Kidney tubule cell (primary cell): ENCODE measurements at places on chromosomes 12 and 14.

GRCh38 chr12:1937481-1938224 lies 19.2 kb upstream of the CACNA2D4 start:
- no peak for DNase-seq

GRCh38 chr12:89552376-89552775 lies 26.5 kb upstream of the POC1B start:
- DNase-seq: peak; percentile 35

DNA sequence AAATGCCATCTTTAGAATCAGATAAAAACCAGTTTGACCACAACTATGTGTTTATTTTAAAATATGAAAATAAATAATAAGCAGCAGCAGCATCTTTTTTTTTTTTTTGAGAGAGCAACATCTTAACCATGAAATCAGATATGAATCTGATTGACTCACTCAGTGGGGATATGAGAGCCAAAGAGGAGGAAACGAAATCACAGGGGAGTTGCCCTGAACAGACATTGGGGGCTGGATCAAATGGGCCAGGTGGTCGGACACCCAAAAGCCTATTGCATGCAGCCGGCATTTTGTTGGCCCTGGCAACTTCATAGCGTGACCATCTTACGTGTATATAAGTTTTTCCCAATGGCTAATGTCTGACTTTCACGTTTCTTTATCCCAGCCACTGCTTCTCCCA lies 321.1 kb downstream of the NPAS3 start:
- DNase-seq: no peak

- DNase-seq: no peak
These were observed 19.5 kb downstream of the CCDC88C start for GRCh38 chr14:91397965-91398591.

DNA sequence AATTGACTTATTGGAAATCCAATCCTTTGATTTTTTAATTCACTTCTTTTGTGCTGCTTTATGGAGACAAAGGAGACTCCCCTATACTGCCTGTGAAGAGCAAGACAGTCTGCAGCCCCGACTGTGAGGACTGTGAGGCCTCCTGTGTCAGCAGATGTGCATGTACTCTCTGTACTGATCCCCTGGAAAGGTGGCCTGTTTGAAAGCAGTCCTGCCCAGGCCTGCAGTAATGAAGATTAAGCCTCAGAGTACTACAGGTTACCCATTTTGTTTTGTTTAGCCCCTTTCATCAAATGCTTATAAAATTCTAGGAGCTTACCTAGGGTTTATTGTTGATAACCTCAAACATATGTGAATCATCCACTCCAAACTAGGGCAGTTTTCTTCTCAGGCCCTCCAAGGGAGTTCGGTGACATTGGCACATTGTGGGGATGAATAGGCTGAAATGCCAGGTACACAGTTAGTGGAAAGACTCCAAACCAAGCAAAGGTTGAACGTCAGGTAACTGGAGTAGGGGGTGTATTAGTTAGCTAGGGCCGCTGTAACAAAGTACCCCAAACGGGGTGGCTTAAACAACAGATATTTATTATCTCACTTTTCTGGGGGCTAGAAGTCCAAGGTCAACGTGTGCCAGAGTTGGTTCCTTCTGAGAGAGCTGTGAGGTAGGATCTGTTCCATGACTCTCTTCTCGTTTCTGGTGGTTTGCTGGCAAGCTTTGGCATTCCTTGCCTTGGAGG lies 208.7 kb upstream of the BCL2L14 start:
- DNase-seq: no peak

GRCh38 chr12:52900166-52900895 lies 4.5 kb downstream of the KRT8 start:
- DNase-seq: no peak

DNA sequence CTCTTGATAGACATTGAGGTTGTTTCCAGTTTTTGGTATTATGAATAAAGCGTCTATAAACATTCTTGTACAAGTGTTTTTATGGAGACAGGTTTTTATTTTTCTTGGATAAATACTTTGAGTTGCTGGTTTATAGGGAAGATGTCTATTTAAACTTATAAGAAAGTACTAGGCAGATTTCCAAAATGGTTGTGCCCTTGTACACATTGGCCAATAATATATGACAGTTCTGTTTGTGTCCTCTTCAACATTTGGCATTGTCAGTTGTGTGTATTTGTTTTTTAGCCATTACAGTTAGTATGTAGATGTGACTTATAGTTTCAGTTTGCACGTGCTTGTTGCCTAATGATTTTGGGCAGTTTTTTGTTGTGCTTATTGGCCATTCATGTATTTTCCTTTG lies 42.1 kb downstream of the VRK1 start:
- DNase-seq: no peak

GRCh38 chr14:65824285-65824977 lies 411.9 kb downstream of the FUT8 start:
- peak; percentile 73 for DNase-seq

- no peak for DNase-seq
These were observed 188.1 kb downstream of the DPY19L2 start for GRCh38 chr12:63480186-63480585.

DNA sequence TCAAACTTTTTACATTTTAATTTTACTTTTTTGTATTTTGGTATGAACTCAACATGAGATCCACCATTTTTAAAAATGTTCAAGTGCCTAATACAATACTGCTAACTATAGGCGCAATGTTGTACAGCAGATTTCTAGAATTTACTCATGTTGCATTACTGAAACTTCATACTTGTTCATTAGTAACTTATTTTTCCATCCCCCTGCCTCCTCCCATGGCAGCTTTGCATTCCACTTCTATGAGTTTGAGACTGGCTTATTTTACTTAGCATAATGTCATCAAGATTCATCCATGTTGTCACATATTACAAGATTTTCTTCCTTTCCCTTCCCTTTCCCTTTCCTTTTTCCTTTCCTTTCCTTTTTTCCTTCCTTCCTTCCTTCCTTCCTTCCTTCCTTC lies 825.9 kb downstream of the SLC16A7 start:
- peak; percentile 72 for DNase-seq

- DNase-seq: no peak
These were observed 11.5 kb downstream of the ISCA2 start for GRCh38 chr14:74504874-74505720.

- DNase-seq: no peak
These were observed 38.8 kb downstream of the IFT43 start for GRCh38 chr14:76024211-76024907.

DNA sequence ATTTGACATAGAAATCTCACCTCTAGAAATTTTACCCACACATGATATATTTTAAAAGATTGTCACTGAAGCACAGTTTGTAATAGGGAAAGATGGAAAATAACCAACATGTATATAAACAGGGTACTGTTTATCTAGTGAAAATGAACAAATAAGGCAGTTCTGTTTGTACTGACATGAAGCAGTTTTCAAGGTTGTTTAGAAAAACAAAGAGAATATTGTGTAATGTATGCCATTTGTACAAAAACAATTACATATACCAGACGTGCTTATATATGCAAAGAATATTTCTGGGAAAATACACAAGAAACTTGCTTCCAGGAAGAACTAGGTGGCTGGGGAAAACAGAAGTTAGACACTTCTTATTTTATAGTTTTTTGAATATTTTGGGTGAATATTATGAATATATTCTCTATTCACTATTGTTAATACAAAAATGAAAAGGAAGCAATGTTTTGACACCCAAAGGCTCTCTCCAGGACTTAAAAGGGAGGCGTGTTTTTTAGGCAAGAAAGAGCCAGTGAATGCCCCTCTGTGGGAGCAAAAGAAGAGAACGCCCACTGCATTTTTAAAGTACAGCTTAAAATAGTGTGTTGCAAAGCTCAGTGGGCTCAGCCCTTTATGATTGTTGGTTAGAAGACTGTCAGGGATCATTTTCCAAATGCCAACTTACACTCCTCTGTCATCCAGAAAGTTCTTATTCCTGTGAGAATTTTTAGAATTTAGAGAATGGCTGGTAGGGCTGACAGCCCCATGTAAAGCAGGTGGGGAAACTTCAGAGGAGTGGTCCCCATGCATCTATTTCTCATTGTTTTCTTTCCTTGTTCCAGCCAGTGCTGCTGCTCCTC lies 59.6 kb upstream of the FERMT2 start:
- no peak for DNase-seq

DNA sequence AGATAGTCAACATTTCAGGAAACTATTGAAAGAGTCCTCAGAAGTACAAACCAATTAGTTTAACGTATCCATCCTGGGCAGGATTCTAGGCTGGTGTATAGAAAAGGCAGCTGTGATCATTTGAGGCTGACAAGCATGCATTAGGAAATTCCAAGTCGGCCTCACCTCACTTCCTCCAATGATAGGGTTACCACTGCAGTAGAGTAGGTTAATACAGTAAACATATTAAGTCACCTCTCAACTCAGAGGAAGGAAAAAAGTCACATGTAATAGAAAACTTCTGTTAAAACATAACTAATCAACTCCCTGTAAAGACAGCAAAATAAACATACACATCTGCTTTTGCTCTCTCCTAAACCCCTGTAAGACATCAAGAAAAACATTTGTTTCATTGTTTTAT lies 33.5 kb downstream of the MED13L start:
- DNase-seq: peak; percentile 81

- DNase-seq: no peak
These were observed 57.2 kb upstream of the FICD start for GRCh38 chr12:108457734-108458361.

DNA sequence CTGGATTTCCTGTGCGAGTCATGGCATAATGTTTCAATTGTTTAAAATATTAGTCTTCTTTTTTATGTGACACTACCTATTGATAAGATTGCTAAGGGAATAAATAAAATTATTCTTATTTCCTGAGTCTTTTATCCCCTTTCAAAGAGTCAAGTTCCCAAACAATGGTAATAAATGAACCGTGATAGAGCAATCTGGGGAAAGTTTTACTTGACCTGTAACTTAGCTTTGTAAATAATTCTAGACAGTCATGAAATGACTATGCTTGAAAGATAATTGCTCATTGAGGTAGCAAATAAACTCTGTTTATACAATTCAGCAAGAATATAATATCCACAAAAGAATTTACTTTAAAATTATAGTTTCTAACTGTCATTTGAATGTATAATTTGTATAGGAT lies 82.1 kb downstream of the TSPAN8 start:
- no peak for DNase-seq

DNA sequence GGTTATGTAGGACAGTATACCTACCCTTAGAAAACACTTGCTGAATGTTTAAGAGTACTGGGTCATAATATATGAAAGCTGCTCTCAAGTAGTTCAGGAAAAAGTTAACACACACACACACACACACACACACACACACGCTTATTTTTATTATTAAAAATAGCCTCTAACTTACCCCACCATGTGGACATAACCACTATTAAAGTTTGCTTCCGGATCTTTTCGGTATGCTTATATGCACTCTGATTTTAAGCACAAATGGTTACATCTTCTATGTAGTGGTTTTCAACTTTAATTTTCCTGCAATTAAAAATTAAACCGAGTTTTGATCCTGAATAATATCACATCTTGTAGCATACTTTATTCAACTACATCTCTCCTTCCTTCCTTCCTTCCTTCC lies 84.9 kb upstream of the TRAF3 start:
- DNase-seq: no peak

DNA sequence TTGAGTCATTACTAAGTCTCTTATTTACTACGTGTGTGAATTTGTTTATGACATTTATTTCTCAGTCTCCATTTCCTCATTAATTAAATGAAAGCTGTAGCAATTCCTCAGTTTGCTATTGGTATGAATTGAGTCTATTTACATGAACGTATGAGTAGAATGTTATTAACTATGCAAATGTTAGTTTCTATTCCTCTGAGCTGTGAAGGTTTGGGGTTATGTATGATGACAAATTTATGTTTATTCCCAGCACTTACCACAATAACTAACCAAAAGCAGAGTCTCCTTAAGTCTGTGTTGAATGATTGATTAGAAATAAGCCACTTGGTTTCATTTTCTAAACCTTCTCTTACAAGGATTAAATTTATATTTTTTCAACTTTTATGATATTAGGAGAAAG lies 1340.9 kb downstream of the FSCB start:
- no peak for DNase-seq

- peak; percentile 35 for DNase-seq
These were observed 165.9 kb downstream of the ETV6 start for GRCh38 chr12:11815397-11815796.

GRCh38 chr12:78799649-78800048 lies 64.9 kb upstream of the SYT1 start:
- no peak for DNase-seq

DNA sequence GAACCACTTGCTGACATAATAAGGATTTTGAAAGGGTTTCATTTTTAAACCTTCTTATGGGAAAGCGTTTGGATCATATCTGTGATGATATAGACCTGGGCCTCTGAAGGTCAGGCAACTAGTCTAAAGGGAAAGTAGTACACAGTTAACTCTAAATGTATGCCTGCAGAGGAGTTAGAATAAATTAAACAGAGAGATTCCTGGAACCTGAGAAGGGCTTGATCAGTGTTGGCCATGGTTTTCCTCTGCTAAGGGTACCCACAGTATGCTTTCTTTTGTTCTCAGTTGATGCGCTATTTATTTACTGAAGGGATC lies 14.4 kb upstream of the POLR3B start:
- no peak for DNase-seq

DNA sequence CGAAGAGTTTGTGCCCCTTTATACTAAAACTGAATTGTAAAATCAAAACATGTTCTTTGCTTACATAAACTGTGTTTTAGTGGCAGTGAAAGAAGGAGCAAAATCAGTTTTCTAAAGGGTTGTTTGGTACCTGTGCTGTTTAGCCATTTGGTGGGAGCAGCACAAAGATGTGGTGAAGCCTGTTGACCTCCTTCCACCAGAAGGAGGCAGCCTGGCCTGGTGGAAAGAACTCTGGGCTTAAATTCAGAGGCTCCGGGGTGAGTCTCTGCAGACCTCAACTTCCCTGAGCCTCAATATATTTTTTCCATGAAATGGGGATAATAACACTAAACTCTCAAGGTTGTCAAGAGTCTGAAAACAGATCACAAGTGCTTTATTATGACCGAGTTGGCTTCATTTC lies 502.5 kb downstream of the VRK1 start:
- no peak for DNase-seq

DNA sequence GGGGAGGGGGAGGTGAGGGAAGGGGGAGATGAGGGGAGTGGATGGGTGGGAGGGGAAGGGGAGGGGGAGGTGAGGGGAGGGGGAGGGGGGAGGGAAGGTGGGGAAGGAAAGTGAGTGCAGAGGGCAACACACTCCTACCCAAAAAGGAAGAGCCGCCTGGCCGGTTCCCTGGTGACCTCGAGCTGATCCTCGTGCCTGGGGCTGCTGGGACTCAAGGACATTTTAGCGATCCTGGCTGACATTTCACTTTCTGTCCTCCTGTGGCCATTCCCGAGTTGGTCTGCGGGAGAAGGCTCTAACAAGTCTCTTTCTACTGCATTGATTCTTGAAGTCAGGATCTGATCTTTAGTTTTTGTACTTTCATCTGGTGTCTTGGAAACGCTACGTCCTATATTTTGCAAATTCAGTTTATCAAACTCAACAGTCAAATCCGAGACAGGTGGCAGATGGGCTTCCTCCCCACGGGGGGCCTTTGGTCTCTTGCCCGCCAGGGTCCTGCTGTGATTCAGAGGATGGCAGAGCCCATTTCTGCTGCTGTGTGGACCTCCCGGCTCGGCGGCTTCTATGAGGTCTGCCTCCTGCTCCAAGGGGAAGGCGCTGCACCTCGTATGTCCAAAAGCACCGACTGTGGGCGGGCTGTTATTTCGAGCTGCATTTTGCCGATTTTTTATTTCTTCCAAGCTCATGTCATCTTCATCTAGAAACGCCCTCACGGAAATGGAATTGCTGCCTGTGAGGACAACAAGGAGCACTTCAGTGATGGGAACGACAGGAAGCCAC lies 19.1 kb downstream of the PGAM5 start:
- DNase-seq: no peak

GRCh38 chr14:60649875-60650372 lies 647 bp upstream of the SIX1 start:
- DNase-seq: no peak
